Fibroblast of mammary gland (primary cell): ENCODE measurements at places on chromosomes 3 and 15.

DNA sequence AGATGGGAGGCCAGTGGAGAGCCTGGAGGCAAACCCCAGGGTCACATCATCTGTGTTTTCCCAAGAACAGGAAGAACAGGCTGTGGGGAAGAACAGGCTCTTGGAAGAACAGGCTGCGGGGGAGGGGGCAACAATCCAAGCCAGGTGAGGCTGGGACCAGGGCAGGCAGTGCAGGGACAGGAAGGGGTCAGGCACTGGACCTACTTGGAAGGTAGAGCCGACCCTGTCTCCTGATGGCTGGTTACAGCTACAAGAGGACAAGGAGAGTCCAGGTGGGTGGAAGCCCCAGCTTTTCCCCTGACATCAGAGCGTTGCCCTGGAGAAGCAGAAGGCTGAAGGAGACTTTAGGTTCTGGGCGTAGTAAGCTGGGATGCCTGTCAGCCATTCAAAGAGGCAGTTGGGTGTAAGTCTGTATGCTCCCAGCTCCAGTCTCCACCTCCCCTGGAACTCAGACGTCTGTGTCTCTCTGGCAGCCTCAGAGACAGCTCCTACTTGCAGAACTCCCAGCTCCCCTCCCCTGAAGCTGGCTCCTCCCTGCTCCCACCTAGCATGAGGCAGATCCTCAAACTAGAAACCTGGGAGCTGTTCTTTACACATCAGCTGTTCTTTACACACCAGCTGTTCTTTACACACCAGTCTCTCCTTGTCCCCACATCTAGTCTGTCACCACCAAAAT is 130.9 kb downstream of the DNAJB8 start:
- DNase-seq: no peak

- DNase-seq: no peak
Measured at GRCh38 chr15:45114751-45115085, 592 bp downstream of the DUOXA2 start.

- DNase-seq: no peak
Measured at GRCh38 chr3:77053795-77054194, 13.9 kb downstream of the ROBO2 start.

DNA sequence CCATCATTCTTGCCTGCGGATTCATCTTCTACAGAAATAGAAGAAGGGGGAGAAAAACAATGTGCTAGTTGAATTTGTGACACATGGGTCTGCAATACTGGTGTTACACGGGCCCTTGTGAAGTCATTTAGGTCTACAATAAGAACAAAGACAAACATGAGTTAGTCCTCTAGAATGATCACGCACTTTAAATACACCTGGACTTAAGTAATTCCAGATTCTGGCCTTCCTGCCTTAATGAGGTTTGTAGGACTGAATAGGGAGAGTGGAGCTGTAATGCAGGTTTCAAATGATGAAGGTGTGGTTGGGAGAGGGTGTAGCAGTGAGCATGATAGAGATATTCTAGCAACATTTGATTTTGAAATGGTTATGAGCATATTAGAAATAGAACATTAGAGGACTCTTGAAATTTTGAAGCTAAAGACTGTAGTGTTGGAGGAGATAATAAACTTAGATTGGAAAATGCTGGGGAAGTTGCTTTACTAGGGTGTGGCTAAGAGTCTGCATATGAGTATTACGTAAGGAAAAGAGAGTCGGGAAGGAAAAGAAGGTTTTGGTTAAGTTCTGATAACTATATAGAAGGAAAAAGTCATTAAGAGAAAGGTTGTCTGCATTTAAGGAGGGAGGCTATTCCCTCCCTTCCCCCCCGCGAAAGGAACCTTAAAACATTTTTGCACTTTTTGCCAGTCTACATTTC is 606 bp downstream of the EIF2A start:
- DNase-seq: peak; percentile 25

- peak; percentile 6 for DNase-seq
Measured at GRCh38 chr3:114079761-114080160, 23.2 kb downstream of the QTRT2 start.

DNA sequence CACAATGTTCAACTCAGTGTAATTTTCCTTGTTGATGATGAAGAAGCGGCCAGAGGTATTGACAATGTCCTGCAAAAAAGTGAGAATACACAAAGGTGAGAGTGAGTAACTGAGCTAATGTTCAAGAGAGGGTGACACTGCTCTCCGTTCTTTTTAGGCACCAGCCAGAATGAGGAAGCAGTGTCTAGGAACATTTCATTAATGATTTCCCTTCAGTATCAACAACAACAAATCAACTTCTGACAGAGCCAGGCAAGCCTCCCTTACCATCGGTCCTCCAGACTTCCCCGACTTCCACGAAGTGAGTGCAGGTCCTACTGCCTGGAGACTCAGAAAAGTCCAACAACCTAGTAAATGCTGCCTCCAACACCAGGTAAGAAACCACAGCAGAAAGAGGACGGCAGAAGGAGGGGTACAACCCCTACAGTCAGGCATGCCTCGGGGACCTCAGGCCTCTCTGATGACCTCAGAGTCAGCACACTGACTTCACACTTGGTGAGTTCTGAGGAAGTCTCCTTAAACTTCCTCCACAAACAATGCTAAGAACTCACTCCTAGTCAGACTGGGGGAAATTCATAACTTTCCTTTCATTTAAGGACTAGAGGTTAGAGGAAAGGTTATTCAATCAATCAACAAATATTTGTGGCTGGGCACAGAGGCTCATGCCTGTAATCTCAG is 62.7 kb downstream of the NPTN start:
- no peak for DNase-seq

GRCh38 chr3:156642750-156643728 is 31.4 kb upstream of the TIPARP start:
- DNase-seq: no peak

DNA sequence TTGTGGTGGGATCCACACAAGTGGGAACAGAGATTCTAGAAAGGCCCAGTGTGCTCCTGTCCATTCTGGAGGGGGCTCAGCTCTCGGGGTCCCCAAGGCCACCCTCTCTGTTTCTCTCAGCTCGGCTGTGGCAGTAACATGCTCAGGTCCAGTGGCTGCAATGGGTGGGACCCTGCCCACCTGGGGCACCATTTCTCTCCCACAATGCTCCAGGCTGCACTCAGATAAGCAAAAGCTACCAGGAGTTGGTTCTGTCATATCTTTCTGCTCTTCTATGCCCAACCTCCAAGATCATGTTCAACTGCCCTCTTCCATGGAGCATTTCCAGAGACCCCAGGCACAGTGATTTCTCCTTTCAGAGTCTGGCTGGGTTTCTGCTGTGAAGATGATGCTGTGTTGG is 40.8 kb downstream of the ITGA11 start:
- DNase-seq: no peak

- DNase-seq: peak; percentile 51
Measured at GRCh38 chr15:80780416-80781221, 1.4 kb downstream of the CEMIP start.

GRCh38 chr3:168124791-168125190 is 29.1 kb upstream of the GOLIM4 start:
- DNase-seq: no peak

DNA sequence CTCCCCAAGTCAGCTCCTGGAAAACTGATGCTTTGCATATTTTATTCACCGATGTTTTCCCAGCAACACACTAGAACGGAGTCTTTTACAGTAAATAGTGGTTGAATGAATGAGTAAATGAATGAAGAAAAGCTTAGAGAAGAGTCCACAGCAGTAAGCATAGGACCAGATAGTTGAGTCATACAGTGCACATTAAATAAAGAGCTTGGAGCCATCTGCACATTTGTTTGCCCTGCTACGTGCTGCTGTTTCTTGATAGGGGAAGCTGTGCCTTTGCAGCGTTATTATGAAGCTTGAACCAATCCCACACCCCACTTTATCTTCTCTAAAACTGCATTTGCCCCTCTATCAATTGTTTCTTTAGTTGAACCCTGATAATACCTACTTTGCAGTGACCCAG is 1.2 kb downstream of the FAM98B start:
- DNase-seq: peak; percentile 38

DNA sequence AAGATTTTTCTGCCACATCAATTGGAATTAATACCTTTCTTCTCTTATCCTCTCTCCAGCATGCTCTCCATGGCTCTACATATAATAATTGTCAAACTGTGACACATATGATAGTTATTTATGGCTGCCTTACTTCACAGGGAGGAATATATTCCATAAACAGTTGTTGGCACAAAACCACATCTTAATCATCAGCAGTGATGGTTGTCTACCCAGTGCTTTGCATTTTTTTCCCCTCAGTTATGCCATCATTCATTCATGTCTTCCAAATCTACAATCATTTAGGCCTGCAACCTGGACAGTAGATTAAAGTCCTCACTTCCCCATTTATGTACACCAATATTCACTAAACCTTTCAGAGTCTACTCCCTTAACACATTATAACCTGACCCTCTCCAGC is 107.7 kb downstream of the THRB start:
- DNase-seq: peak; percentile 35

- no peak for DNase-seq
Measured at GRCh38 chr15:65097651-65098263, 17.2 kb downstream of the UBAP1L start.

DNA sequence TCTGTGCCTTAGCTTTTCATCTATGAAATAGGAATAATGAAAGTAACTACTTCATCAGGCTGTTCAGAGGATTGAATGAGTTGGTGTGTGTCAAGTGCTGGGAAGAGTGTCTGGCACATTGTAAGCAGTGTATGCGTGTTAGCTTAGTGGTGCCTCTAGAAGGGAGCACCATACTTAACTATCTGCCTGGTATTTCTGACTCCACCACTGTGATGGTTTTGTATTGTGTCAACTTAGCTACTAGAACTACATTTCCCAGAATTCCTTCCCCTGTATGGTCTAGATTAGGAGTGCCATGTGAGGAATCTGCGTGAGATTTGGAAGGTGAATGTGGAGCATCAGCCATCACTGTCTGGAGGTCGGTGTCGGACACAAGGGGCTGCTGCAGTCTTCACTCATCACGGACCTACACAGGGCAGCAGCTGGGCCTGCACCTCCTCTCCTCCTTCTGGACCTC is 115.4 kb upstream of the GALNT15 start:
- DNase-seq: peak; percentile 49

DNA sequence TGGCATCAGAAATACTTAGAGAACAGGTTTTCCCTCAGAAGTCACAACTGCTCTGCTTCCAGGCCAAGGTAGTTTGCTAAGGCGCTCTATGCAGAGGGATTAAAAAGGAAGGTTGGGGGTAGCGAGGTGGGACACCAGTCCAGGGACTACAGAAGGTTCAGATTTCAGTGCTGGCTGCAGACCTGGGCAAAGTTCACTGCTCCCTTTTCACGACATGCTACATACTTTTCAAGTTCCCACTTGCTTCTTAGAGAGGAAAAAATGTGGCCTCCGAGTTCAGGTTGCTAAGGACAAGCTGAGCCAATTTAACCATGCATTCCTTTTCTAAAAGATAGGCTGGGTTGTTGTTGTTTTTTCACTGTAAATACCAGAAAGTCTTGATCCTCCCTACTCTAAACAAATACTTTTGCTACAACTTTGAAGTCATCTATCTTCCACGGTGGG is 158.6 kb upstream of the NR2F2 start:
- DNase-seq: no peak

DNA sequence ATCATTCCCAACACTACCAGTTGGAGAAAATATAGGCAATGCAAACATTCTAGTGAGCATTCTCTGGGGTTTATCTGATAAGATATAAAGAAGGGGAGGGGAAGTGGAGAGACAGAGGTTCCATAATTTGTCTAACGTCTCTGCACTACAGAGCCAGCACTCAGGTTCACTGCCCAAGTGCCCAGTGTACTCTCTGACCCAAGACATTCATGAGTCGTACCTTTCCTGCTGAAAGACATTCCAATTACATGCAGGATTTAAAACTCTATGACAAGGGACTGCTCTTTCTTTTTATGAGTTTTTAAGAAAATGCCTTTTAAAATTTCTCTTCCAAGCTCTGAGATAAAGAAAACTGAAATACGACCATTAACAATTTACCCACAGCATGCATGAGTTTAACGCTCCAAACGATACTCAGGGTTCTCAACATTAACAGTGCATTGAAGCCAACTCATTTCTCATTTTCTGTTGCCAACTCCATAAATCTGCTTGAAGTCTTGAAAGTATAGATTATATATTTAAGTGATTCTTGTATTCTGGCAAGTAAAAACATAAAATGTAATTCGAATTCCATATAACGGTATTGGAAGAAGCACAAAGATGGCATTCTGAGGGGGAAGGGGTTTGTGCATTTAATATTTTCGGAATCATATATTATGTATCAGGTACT is 193.4 kb downstream of the SUCLG2 start:
- DNase-seq: peak; percentile 11

GRCh38 chr15:72579814-72580213 is 74.7 kb upstream of the GOLGA6B start:
- DNase-seq: no peak

GRCh38 chr15:93705753-93706455 is 525.5 kb upstream of the MCTP2 start:
- no peak for DNase-seq

- DNase-seq: peak; percentile 83
Measured at GRCh38 chr3:155185631-155186071, 105.5 kb downstream of the MME start.

GRCh38 chr15:70280781-70281180 is 183.1 kb upstream of the TLE3 start:
- no peak for DNase-seq

DNA sequence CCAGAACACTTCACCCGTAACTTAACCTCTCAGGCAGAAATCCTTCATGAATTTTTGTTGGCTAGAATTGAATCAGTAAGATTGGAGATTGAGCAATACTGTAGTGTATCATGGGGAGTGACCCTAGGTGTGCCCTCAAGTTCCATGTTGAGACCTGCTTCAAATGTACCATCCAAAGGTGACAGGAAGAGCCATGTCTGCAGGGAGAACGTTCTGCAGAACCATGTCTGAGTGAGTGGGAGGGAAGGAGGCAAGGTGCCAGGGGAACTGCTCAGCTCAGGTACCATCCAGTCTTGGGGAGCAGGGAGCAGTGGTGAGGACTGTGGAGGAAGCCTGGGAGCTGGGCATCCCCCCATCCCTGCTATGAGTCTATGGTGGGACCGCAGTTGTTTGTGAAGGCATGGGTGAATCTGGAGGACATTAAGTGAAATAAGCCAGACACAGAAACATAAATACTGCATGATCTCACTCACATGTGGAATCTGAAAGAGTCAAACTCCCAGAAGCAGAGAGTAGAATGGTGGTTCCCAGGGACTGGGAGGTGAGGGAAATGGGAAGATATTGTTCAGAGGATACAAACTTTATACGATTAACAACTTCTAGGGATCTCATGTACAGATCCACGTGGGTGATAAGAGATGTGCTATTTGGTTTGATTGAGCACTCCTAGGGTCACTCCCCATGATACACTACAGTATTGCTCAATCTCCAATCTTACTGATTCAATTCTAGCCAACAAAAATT is 23.3 kb downstream of the CFAP161 start:
- DNase-seq: peak; percentile 71
